ENCODE measurements at places on chromosomes 6 and 20.

GRCh38 chr6:33217681-33218080, 9.4 kb downstream of the RING1 start:
- DNase-seq: no peak

GRCh38 chr20:47303736-47304135, 52.8 kb downstream of the ZMYND8 start:
- no peak for DNase-seq

DNA sequence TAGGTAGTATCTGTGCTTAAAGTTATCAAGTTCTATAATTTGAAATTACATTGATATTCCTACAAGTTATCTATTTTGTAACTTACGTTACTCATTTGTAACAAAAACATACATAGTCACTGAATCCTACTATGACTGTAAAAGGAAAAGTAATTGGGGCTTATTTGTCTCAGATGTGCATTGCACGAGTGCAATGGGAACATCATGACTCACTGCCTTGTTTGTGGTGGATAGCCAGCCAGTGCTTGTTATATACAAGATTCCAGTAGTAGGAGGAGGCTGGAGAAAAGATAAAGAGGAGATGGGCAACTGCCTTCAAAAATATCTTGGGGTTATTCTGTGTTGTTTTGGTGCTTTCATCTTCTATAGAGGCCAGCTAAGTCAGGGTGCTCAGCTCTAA, 164.1 kb downstream of the RNF144B start:
- no peak for DNase-seq

GRCh38 chr6:11974089-11974488, 38.0 kb upstream of the HIVEP1 start:
- DNase-seq: no peak

- DNase-seq: no peak
These were observed 92.8 kb downstream of the ARID1B start for GRCh38 chr6:156869980-156870398.

GRCh38 chr20:64233725-64234124, 21.8 kb upstream of the PCMTD2 start:
- DNase-seq: no peak

DNA sequence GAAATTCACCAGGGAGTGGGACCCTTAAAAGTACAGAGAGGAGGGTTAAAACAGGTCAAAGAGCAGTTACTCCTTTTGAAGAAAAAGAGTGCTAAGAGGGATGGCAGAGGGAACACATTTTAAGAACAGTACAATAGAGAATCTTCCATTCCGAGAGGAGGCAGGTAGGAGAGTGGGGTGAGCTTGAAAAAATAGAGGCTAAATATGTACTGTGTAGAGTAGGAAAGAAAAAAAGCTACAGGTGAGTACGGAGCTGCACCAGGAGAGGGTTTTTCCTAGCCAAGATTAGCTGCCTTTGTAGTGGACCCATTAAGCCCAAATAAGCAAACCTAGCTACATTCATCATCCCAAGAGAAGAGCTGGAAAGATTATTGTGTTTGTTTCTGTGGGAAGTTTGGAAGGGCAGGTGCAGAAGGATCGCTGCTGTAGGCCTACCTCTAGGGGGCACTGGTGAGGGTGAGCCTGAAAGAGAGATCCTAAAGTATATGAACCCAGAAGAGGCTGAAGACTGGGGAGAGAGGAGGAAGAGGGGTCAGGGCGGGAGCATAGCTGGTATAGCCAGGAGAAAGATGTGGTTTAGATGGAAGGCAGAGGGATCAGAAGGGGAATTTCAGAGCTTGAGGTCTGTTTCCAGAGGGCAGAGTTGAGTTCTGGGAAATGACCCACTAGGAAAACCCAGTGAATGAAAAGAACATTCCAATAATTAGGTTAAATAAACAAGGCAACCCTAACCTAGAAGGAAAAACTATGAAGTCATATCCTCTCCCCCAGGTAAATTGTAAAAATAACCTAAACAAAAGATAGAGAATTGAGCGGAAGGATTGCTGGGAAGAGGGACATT, 50.2 kb upstream of the HINT3 start:
- DNase-seq: peak; percentile 30

- no peak for DNase-seq
These were observed 85.3 kb upstream of the SLC22A23 start for GRCh38 chr6:3542032-3542640.

GRCh38 chr6:143241111-143241510, 180.4 kb downstream of the AIG1 start:
- DNase-seq: no peak
